ENCODE measurements at places on chromosomes 2 and 18.

- no peak for DNase-seq
Measured at GRCh38 chr2:207825978-207826377, 56.3 kb upstream of the FZD5 start.

- no peak for DNase-seq
Measured at GRCh38 chr2:72081451-72081850, 66.2 kb downstream of the CYP26B1 start.

- peak; percentile 9 for DNase-seq
Measured at GRCh38 chr2:157627594-157628476, 829 bp downstream of the ACVR1C start.

GRCh38 chr2:46010925-46011490 lies 286.2 kb upstream of the EPAS1 start:
- DNase-seq: no peak

Data from stimulated activated naive B cell treated with anti-CD40 and anti-IgM and Interleukin-4, amounts not matched to agents 10 μg/mL and 1 μg/mL and 100 μg/mL, for 72 hours (primary cell).